ENCODE measurements at places on chromosomes 13 and 19.
A peak's percentile ranks its signal among the peaks of the same experiment; 100 is the strongest.

GRCh38 chr19:12465211-12465610, 19.4 kb downstream of the ZNF709 start:
- no peak for DNase-seq

GRCh38 chr19:55250262-55251036, 8.4 kb downstream of the PPP6R1 start:
- DNase-seq = no peak

- DNase-seq = no peak
Observed at GRCh38 chr19:35017507-35017906, 12.8 kb upstream of the SCN1B start.

- DNase-seq = peak; percentile 55
Observed at GRCh38 chr13:42396501-42396900, 124.5 kb downstream of the AKAP11 start.

GRCh38 chr13:47326061-47326460, 429.2 kb upstream of the HTR2A start:
- DNase-seq = no peak

DNA sequence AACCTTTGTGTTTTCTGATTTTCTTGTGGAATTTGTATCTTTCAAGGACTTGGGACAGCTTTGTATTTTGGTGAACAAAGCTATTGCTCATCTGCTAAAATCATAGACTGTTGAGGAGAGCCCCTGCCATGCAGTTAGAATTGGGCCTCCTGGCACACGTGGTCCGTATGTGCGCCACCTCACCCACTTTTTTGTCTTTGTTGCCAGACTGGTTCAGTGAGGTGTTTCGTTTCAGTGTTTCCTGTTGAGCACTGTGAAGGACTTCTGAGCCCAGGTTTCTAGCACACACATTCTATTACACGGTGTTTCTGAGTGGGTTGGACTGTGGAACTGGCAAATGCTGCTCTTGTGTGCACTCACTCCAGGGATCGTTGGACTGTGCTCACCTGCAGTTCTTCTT, 37.6 kb upstream of the RNF113B start:
- DNase-seq = no peak

- no peak for DNase-seq
Observed at GRCh38 chr19:15456871-15457700, 7.3 kb downstream of the RASAL3 start.

GRCh38 chr13:33611121-33611805, 206.7 kb upstream of the RFC3 start:
- DNase-seq = no peak

- no peak for DNase-seq
Observed at GRCh38 chr19:35223862-35224505, 4.6 kb downstream of the FAM187B start.

DNA sequence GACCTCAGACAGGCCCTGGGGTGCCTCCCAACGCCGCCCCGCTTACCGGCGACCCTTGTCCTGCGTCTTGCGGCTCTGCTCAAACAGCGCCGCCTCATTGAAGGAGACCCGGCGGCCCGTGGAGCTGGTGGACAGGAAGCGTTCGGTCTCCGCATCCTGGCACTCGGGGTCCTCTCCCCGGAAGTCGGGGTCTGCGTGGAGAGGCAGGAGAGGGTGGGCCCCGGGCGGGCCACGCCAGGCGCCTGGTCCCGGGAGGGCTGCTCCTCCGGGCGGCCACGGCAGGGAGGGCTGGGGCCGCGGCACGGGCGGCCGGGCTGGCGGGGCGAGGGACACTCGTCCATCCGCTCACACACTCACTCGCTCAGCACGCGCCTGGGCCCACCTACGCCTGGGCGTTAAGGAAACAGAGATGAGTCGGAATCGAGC, 2.8 kb downstream of the CBARP start:
- DNase-seq = no peak

DNA sequence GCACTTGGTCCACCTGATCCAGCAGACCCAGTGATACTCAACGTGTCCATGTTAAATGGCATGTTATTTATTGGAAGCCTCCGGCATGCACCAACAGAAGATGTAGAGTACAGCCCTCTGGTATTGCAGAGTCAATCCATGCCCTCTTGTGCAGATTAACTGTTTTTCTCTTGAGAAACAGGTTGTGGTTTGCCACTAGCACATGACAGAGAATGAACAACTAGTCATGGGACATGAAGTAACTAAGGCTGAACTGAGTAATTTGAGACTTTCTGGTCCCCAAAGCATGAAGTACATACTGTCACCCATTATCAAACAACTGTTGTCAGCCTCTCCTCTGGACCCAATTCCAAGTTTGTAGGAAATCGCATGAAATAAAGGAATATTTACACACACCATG, 3.2 kb downstream of the ZNF562 start:
- DNase-seq = no peak

DNA sequence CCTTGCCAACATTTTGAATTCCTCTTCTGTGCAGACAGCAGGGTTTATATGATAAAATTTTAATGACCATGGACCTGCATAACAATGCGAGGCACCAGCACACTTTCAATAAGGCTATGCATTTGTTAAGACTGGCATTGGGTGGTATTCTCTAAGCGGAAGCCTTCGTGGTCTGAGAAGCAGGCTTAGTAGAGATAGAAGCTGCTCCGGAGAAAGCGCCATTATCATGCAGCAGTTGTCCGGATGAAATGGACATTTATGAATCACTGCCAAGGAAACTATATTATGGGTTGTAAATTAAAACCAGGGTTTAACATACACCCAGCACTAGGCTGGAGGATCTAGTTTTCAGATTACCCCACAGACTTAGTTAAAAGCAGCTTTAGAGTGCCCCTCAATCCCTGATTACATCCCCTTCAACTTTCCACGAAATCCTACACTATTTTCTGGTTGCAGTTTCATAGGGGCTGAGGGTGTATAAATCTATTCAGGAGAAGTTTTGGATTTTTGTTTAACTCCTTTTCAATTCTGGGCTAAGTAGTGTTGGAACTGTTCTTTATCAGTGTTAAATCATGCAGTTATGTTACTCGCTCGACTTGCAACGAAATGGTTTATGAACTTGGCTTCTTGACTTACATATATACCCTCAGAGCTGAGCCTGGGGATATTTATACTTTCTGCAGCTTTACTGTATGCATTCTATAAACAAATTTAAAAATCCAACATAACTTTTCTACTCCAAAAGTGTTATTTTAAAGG, 193.3 kb downstream of the PCDH9 start:
- DNase-seq = no peak

DNA sequence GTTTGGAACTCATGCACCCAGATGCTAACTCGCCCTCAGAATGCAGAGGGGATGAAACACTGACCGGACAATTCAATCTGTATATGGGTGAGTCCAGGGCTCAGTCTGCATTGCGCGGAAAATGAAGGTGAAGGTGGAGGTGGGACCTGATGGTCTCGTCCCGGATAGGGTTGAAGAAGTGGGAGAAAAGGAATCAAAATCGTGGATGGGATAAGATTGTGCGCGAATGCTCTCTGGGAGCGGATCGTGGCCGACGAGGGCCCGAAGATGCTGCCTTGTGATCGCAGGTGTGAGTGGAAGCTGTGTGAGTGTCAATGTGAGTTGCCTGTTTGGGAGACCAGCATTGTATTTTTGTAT, 594 bp upstream of the ZNF850 start:
- no peak for DNase-seq

GRCh38 chr13:50444726-50445125, 398.8 kb downstream of the DLEU7 start:
- no peak for DNase-seq

DNA sequence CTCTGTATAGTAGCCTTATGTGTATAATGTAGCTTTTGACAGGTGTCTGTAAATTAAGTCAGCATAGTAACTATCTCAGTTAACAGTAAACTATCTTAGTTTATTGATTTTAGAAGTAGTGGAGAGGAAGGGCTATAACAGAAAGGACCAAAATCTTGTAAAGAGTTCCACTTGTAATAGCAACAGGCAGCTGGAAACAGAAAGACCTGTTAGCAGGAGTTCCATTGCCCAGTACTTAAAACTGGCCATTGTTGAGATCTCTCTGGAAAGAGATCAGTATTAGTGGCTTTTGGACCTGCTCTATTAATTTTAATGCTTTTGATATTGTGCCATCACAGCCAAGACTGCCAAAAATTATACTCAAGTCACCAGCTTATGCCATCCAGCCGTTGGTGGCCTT, 32.0 kb upstream of the GARRE1 start:
- DNase-seq = no peak

DNA sequence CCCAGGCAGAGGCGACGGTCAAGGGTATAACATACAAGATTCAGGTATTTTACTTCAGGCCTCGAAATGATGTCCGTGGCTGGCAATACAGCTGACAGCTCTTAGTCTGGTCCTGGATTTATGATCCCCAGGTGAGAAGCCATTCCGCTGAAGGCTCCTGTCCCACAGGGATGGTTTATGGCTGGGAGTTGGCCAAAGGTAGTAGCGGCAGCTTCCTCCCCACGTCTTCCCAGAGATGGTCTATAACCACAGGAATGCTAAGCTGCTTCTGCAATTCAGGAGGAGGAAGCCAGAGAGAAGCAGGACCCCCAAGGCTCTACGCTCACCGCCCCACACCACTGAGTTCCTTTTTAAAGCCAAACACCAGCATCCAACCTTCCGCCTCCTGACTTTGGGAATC, 27.1 kb downstream of the OLFM2 start:
- no peak for DNase-seq

GRCh38 chr13:108360139-108360538, 90.6 kb downstream of the TNFSF13B start:
- no peak for DNase-seq

DNA sequence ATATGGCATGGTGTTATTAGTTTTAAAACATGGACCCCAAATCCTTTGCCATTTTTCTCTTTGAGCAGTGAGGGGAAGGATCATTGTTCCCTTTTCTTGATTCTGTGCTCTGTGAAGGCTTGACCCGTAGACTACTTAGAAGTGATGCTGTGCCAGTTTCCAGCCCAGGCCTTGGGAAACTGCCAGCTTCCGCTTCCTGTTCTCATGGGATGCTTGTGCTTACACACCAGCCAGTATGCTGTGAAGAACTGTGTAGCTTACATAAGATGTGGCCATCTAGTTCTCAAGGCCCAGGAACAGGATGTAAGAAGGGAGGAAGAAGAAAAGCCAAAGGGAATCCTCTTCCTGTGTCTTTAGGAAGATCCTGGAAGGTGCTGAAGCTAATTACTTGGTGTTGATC, 180.9 kb downstream of the PCCA start:
- no peak for DNase-seq

GRCh38 chr13:97000295-97000925, 6.1 kb upstream of the OXGR1 start:
- no peak for DNase-seq

DNA sequence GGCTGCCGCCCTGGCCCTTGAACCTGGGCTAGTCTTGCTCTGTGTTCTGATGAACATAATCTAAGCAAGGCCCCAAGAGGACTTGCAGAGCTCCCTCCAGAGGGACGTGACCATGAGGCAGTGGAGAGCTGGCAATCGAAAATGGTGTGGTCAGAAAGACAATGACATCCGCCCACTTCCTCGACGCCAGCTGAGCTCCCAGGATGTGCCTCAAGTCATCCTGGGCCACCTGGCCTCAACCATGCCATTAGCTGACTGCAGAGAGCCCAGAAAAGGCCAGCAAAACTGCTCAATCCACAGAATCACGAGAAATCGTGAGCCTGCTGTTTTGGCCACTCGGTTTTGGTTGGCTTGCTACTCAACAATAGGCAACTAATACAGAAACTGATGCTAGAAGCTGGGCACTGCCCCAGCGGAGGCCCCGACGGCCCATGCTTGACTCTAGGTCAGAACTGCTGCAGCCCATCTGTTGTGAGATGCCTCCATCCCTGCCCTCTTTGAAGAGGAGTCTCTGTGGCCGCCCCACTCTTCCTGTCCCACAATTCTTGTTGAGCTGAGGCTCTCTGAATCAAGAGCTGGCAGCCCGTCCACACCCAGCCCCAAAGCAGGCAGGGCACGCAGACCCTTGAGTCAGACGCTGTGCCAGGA, 53.3 kb downstream of the STK24 start:
- DNase-seq = no peak

DNA sequence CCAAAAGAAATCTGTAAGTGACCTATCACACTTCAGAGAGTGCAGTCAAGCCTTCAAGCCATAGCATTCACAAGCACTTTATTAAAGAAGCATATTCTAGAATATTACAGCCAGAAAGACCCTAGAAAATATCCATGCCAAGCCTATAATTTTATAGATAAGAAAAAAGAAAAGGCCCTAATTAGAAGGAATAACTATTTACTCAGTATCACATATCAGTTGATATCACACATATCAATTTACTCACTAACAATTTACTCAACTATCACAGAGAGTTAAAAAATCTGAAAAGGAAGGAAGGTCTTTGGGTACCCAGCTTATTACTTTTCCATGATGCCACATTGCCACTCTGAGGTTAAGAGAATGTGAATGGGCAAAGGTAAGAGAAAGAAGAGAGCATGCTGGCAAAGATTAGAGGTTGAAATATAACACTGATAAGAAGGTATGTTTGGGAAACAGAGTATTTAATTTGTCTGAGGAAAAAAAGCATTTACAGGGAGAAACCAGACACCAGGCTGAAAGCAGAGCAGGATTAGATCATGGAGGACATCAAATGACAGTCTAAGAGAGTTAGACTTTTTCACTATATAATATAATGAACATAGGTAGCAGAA, 186.2 kb downstream of the VWA8 start:
- no peak for DNase-seq

Data from stimulated activated CD4-positive, alpha-beta T cell treated with anti-CD3 and anti-CD28 coated beads, Interleukin-2, amount 100 ng/mL, for 24 hours (primary cell).